ENCODE measurements at places on chromosomes 12 and 14.

DNA sequence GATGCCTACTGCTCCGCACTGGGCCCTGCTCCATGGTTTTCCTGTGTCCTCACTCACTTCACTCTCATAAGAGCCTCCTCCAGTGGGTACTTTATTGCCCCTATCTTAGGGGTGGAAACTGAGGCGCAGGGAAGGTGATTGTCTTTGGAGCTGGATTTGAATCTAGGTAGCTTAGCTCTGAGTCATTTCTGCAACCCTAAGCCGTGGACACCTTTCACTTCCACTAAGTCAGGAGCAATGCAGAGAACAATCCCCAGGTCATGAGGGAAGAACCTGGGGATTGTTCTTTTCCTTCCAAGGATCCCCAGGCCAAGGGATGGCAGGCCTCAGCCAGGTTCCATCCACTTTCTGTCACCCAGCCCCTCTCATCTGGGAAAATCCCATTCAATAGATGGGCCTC is 20.3 kb downstream of the VDR start:
- DNase-seq: no peak

- DNase-seq: no peak
These were observed 68.0 kb downstream of the SERPINA3 start for GRCh38 chr14:94679937-94680861.

GRCh38 chr14:62824086-62824485 is 221.2 kb downstream of the KCNH5 start:
- DNase-seq: no peak

DNA sequence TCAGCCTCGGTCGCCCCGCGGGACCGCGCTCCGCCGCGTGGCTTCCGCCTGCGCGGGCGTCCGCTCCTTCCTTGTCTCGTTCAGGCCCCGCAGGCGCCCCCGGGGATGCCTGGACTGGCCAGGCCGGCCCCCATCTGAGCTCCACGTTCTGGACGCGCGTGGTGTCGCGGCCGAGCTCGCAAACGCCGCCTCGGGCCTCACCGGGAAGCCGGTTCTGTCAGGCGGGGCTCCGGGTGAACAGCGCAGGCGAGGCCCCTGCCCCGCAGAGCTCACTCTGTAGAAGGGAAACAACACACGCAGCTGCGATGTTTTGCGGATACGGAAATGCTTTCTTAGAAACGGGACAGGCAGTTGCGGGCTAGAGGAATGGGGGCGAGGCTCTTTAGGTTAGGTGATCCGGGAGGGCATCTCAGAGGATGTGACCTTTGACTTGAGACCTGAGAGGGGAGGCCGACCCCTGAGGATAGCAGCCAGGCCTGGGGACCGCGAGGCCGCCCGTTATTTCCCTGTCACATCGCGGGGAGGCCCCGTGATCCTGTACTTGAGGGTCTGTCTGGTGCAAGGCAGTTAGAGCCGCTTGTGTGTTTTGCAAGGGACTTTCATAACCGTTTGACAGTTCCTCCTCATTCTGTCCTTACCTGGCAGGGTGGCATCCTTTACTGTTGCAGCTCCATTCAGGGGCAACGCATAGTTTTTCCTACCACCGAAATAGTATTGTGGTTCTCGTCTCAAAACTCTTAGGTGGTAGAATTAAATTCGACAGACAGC is 584 bp downstream of the VRK1 start:
- no peak for DNase-seq

DNA sequence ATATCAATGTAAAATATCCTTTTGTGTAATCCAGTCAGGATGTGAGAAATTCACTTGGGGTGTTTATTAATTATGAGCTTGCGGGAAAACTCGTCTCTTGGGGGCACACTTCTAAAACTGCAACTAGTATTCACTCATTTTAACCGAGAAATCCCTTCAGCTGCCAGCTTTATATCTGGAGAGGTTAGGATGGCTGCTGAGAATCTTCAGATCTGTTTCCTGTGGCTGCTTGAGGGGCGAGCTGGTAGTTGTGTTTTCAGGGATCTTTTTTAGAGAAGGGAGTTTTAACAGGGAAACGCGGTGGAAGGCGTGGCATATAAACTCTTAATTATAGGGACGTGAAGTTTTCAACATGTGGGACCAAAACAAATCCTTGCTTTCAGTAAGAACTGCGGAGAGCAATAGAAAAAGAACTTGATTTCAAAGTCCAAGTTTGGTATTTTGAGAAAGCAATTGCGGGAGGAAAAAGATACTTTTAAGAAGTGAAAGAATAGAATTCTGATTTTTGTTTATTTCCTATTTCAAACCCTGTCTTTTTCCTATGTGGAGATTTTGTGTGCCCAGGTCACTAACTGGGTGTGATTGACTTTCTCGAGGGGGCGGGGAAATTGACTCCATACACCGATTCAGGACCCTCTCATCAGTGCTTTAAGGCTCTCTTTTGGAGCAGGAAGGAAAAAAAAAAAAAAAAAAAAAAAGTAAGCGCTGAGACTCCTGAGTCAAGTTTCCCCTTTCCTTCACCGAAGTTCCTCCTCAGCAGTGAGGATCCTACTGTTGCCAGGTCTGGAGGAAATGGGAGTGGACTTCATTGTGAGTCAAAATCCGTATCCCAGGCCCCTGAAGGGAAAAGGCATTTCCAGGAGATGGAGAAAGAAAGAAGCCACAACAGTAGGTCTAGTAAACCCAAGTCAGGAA is 1.1 kb downstream of the PPFIBP1 start:
- no peak for DNase-seq

DNA sequence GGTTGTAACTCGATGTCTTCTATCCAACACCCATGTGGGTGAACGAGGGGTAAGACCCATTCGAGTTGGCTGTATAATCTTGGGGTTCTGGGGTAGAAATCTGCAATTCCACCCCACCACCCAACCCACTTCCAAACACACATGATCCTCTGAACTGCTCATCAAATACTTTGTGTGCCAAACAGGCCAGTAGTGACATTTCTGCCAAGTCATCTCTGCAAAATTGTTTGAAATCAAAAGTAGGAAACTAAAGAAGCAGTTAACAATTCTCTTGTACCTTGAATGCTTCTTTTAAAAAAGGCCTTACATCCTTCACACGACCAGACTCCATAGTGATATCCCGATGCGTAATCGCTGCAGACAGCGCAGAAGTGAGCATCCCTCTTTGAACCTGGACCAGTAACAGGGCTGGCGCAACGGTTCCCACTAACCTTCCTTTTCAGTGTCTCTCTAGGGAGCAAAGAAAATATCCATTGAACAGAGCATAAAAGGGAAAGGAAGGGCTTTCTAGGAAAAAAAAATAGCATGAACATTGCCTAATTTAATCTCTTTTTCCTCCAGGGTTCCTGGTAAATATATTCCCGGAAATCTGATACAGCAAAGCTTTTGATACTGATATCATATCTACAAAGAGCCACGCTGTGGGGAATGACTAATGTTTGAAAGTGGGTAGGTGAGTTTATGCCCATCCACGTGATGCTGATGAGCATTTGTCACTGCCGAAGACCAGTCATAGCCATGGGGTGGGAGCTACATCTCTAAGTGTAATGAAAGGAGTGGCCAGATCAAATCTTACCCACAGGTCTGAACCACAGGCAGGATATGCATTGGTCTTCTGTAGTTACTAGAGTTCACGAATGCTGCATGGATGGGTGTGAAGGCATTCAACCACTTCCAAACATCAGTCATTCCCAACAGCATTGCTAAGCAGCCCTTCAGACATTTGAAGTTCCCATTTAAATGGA is 14.2 kb downstream of the ESR2 start:
- no peak for DNase-seq

- no peak for DNase-seq
These were observed 56.2 kb downstream of the ARL6IP4 start for GRCh38 chr12:123036466-123037285.

DNA sequence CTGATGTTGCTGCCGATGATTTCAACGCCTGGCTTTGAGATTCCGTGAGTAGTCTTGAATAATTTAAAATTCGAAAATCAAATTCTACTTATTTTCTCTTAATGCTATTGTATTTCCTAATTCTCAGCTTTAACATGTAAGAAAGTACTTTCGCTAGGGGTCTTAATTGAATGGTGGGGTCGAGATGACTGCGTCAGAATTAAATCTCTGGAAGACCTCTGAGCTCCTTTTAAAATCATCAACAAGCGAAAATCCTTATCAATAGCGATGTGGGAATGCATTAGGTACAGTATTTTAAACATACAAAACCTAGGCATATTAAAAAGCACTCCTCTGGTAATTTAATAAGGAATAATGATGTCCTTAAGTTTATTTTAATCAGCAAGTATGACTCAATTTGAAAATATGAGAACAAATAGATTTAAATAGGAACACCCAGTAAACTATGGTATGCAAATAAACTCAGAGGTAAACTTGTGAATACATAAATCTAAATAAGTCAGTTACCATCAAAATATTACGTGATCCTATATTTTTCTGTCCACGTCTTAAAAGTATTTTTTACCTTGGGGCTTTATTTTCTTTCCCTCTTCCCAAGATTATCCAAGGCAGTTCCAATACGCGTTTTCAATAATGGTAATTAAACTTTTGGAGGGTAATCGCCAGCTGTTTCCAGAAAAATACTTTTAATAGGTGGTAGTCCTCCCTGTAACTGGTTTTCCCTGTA is 1.4 kb downstream of the FOXA1 start:
- no peak for DNase-seq

GRCh38 chr12:98297538-98297937 is 217.9 kb upstream of the TMPO start:
- DNase-seq: no peak

GRCh38 chr12:54653025-54653424 is 4.9 kb upstream of the DCD start:
- DNase-seq: no peak

DNA sequence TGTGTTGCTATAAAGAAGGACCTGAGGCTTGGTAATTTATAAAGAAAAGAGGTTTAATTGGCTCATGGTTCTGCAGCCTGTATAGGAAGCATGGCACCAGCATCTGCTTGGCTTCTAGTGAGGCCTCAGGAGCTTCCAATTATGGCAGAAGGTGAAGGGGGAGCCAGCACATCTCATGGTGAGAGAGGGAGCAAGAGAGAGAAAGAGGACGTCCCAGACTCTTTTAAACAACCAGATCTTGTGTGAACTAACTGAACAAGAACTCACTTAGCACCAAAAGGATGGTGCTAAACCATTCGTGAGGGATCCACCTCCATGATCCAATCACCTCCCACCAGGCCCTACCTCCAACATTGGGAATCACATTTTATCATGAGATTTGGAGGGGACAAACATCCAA is 6.1 kb upstream of the SNAPC1 start:
- DNase-seq: no peak
